Stimulated activated CD4-positive, alpha-beta T cell treated with anti-CD3 and anti-CD28 coated beads, Interleukin-12 subunit alpha, Interleukin-12 subunit beta, amount 100 ng/mL, for 4 hours (primary cell): ENCODE measurements at places on chromosomes 11 and 22.

GRCh38 chr11:62141111-62142042, 17.6 kb downstream of the INCENP start:
- DNase-seq = no peak

- no peak for DNase-seq
Measured at GRCh38 chr11:30329150-30329940, 6.4 kb downstream of the ARL14EP start.

DNA sequence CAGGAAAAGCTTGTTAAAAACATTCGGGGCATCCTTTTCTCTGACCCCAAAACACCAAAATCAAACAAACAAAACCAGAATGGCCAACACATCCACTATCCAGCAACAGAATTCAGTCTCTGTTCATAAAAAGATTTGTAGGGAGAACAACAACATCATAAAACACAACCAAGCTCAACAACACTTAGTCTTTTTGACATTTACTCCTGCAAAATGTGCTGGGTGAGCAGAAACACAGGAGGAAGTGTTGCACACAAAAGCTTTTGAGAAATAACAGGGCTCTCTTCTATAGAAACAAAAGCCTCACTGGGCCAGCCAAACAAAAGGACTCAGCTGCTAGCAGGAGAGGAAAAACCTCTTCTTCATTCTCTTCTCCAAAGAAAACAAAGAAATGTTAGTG, 736.0 kb upstream of the CCDC90B start:
- no peak for DNase-seq

- DNase-seq = no peak
Measured at GRCh38 chr11:3916962-3917361, 61.5 kb downstream of the STIM1 start.

- DNase-seq = peak; percentile 27
Measured at GRCh38 chr22:38657045-38657909, 839 bp downstream of the CBY1 start.

- DNase-seq = no peak
Measured at GRCh38 chr11:121210445-121211080, 82.0 kb upstream of the SC5D start.

DNA sequence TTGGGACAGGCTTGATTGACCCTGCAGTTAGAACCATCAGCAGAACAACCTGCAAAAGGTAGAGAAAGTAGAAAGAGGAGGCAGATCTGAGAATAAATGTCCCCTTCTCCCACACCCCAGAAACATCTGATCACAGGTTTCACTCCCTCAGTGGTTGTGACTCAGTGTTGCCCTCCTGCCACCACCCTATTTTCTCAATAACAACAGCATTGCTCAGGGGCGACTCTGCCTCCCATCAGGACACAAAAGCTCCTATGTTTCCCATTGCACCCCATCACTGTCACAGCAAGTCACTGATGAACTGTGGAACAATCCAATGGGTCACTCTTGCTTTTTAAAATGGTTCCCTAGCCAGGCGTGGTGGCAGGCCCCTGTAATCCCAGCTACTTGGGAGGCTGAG, 110.2 kb downstream of the RASSF10 start:
- no peak for DNase-seq

DNA sequence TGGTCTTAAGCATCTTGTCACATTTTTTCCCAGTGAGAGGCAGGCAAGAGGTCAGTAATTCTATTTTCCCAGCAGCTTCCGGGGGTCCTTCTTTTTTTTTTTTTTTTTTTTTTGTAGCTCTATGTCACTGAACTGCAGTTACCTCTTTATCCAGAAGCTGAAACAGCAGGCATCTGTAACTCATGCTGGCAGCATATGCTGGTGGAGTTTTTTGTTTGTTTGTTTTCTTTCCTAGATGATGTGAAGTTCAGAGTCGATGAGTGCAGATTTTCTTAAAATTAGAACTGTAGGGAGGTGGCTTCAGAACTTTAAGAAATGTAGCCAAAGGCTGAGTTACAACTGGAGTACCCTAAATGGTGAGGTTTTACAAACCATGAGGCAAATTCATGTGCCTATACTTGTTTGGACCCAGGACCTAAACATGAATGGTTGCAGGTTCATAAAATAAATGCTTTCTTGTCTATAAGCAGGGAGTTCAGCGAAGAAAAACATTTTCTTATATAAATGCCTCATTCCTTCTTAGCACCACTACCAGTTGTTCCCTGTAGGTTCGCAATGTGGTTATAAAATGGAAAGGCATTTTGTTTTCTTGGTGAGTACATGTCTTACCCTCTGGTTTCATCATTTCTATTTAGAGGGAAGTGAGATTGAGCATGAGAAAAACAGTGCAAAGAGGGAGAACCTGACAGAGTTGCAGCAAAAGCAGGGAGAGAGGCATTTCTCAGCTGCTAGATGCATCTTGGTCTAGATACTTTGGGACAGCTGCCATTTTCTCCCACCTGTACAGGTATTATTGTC, 84.0 kb downstream of the TRIM44 start:
- no peak for DNase-seq

- no peak for DNase-seq
Measured at GRCh38 chr11:7307836-7308235, 56.1 kb downstream of the SYT9 start.

DNA sequence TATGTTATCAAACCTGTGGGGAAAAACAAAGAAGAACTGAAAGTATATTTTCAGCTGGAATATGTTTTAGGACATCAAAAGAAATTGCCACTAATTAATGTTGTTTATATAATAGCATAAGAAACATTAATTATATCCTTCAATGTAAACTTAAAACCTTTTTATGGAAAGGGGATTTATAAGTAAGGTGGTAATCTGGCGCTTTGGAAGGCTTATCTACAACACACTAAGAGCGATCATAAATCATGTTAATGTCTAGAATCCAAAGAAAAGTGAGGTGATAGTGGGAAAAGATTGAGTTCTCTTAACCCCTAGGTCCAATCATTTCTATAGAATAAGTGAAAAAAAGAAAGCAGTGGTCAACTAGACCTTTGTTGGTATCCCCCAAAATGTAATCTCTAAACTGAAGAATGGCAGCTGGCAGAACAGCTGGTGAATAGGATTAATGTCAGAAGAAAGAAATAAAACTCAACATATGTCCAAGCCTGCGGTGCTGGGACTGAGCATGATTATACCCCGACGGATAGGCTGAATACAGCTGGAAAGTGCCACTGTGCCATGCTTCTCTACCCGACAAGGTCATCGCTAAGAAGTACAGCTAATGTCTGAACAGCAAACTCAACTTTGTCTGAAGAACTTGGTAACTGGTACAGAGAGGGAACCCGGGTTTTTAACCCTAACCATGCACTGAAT, 64.0 kb downstream of the SOX6 start:
- DNase-seq = no peak
